ENCODE measurements at places on chromosomes 7 and 10. TPM values are rescaled to one million over a fixed set of nuclear protein-coding genes. Genes with fewer than 3 reads are reported as not detected.

Gene PRR15
- 0.36 TPM for polyA plus RNA-seq

DNA sequence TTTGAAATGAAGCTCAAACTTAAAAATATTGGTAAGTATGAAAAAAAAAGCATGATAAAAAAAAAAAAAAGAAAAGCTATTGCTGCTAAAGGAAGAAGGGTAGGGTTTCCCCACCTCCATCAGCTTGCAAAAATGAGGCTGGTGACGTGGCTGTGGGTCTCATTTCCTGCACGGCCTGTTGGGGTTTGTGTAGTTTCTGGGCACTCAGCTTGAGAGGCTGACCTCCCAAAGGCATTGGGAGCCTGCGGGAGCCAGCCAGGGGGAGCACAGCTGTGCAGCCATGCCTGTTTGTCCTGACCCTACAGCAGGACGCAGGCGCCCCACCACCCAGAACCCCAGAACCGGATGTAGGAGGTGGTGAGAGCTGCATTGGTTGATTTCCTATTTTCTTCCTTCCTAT is 48.8 kb upstream of the CARD11 start:
- DNase-seq: no peak

- DNase-seq: no peak
Measured at GRCh38 chr10:1230592-1231275, 174.5 kb downstream of the WDR37 start.

Gene SNX13
- polyA plus RNA-seq: 13.0 TPM

DNA sequence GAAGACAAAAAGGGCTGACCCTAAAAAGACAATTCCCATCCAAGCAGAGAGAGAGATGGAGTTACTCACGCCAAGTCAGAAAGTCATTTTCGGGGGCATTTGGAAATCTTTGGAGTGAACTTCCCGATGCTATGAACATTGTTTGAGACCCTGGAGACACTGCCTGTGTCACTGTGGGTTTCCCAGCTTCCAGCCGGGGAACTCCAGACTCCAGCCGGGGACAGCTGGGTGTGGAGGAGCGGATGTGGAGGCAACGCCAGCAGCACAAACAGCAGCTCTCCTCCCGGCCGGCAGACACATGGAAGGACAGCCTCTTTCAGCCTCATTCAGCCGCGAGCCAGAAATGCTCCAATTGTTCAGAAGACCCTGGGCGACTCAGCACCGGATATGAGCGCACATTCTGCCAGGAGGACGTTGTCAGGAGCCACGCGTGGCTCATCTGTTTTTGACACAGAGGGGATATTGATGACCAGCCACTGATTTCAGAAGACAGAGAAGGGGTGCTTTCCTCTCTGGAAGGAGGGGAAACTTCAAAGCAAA is 97.6 kb downstream of the PRPF18 start:
- no peak for DNase-seq

DNA sequence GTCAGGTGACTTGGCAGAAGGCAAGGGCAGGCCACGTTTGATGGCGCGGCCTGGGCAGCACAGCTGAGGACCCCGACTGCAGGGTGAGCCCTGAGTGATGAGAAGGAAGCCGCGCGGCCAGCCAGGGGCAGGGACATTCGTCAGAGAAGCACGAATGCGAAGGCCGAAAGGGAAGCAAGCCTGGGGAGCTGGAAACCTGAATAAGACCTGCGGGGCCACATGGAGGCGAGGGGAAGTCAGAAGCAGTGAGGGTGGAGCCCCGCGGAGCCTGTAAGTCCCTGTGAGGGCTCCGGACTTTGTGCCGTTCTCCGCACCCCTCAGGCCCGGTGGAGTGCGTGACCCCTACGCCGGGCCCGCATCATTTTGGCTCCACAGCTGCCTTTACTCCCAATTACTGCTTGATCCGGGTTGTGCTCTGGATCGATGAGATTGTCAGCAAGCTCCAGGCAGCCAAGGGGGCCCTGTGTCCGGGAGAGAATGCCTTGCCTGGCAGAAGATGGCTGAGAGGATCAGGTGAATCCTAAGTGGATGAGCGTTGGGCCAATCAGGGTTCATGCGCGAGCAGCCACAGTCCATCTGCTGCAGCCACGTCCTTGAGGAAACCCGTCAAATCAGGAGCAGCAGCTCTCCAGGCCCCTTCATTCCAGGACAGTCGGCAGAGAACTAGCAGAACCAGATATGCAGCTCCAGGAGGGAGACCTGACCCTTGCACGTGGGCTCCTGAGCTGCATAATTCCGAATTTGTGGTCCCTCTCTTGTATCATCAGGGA is 293.3 kb upstream of the SHH start:
- no peak for DNase-seq

DNA sequence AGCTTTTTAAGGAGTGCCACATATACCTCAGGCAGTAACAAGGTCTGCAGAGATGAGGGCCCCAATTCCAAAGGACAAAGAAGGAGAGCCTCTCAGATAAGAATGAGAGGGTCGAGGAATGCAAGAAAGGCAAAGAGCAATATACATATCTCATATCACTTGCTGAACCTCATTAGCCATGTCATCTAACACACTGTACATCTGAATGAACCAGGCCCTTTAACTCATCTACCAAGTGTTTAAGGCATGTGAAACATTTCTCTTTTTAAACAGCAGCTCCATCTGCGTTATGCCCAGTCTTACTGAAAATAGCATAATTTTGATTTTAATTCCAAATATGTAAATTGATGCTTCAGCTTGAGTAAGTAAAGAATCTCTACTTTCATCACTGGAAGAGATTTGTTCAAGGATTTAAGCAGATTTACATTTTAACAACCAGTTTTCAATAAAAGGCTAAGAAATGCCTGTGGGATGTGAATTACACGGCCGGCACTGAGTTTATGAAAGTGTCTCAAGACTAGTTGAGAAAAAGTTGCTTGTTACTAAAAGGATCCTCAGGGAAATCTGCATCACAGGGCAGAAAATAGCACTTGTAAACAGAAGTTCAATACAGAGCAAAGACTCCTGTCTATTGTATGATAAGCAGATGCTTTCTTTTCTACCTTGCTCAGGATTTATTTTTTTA is 123.8 kb upstream of the SLC26A5 start:
- DNase-seq: no peak
